ENCODE measurements at places on chromosomes 6 and 20.

DNA sequence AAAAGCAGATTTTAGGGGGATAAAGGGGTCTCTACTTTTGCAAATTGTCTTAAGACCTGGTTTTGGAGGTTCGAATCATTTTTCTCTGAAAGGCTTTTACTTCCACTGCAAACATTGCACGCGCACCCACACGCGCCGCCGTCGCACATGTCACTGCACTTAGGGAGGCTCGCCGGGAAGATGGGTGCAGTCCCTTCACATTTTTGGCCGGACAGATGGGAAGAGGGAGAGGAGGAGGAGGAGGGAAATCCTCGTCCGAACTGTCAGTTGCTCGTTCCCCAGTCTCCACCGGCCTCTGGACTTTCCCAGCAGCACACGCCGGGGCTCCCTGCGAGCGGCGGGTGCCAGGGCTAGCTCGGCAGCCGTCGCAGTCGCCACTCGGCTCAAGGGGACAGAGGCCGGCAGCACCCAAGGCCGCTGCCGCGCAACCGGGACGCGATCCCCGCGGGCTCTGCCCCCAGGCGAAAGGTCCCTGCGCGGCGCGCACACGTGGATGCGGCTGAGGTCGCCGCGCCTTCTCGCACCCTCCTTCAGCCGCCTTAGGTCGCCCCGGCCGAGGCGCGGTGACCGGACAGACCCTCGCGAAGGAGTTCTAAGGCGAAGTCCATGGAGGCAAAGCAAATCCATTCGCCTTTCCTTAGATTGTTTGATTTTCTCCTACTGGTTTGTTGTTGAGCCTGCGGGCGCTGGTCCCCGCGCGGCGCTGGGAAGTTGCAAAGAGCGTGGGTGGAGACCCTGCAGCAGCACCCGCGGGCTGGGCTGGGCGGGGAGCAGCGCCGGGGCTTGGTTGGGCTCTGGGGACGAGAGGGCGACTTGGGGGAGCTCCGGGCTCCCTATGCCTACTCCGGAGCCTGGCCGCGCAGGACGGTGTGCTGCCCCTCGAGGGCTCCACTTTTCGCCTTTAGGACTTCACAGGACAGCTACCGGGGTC is 1.2 kb downstream of the MYB start:
- no peak for DNase-seq

DNA sequence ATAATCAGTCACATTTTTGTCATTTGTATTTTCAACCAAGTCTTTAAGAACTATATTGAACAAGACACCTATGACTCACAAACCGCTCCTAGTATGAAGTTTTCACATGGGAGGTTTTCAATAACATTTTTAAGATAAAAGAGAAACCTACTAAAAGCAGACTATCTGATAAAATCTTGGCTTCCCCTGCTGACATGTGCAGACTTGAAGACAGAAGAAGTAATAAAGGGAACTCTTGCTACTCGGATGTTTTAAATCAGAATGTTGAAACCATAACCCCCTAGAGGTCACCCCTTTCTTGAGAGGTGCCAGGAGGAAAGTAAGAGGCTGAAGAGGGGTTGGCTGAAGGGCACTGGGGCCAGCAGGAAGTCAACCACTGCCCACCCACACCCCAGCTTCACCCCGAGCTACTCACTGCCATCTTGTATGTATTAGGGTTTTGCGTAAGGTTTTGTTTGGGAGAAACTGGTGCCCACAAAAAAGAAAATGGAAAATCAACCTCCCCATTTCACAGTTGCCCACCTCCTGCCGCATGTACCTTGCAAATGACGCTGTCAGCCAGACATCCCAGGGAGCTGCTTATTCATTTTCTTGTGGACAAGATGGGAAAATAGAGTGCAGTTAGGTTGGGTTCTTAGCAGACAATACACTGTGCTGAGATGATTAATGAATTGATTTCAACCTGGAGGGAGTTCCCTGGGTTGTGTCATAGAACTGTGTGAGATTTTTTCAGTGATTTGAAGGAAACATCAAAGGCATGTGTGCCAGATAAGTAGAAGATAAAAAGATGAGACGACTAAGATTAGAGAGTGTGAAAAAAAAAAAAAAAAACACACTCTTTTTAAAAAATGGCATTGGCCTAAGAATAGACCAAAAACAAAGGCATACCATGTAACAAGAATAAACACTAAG is 83.2 kb upstream of the TAB2 start:
- peak; percentile 46 for DNase-seq

- DNase-seq = no peak
These were observed 7.5 kb downstream of the GABBR1 start for GRCh38 chr6:29625337-29625930.

- DNase-seq = peak; percentile 9
These were observed 58.5 kb downstream of the SUN5 start for GRCh38 chr20:32945710-32946221.

DNA sequence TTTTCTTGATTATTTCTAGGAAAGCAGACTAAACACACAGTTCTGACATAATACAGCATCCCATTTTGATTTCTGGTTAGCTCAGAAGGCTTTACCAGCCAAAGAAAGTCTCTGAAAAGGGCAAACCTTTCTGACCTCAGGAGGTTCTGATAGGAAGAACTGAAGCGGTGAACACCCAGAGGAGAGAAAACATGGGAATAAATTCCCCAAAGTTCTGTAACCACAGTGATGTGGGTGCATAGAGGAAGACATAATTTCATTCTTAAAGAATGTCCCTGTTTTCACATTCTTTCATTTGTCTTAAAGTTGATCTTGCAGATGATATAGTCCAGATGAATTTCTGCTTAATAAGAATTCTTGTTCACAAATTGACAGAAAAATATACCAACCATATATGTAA is 60.3 kb downstream of the RSPO3 start:
- peak; percentile 52 for DNase-seq

- DNase-seq = no peak
These were observed 91.7 kb upstream of the AKAP12 start for GRCh38 chr6:151148111-151148510.

DNA sequence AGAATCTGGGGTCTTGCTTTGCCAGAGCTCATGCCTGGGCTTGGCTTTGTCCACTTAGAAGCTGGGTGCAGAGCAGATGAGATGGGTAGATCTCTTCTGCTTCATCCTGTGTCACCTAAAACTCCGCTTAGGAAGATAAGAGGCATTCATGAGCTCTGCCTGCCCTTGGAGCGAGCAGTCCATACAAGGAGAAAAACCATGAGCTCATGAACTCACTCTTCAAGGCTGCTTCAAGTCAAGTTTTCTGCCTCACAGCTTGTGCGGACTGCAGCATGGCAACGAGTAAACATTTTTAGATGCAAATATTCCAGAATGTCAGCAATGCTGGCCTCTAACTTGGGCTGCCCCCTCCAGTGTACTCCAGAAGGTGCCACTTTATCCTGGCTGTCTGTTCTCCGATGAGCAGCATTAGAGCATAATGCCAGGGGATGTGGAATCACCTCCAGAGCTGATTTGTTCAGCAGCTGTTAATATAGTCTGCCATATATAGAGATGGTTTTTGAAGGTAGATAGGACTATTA is 10.7 kb upstream of the UQCC2 start:
- DNase-seq = no peak

DNA sequence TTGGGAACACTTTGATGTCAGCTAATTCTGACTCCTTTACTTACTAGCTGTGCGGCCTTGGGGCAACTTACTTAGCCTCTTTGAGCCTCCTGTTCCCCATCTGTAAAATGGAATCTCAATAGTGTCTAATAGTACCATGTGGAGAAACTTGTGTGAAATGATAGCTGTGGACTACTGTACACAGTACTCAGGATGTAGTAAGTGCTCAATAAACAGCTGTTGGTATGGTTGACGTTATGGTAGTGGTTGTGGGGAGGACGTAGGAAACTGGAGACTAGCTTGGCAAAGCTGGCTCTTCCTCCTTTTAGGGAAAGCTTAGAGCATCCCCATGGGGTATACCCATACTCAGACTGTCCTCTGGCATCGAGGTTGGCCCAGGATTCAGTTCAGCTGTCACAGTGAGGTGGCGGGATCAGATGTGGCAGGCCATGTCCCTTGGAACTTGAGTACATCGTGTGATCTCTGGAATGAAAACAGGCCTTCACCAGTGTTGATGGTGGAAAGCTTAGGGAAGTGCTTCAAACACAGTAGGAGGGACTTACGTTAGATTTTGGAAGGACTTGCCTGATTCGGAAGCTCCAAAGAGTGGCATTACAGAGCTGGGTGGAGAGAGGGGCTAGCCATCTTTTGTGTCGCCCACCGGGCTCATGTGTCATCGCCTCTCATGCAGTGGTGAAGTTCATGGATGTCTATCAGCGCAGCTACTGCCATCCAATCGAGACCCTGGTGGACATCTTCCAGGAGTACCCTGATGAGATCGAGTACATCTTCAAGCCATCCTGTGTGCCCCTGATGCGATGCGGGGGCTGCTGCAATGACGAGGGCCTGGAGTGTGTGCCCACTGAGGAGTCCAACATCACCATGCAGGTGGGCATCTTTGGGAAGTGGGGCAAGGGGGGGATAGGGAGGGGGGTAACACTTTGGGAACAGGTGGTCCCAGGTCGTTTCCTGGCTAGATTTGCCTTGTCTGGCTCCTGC is 7.1 kb downstream of the VEGFA start:
- DNase-seq = no peak

DNA sequence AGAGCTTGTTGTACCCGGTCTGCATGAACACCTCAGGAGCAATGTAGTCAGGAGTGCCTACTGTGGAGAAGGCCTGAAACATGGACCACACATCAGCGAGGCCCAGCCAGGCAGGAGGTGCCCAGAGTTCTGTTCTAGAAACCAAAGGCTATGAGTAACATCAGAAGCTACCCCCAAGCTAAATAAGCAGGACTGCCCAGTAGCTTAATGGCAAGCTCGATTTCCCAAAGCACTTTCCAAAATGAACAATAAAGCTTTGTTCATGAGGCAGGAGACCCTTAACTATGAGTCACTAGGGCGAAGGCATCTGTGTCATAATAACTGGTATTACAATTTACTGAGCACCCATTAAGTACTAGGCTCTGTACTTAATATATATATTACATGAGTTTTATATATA is 47.4 kb downstream of the STK38 start:
- DNase-seq = no peak

GRCh38 chr6:43747784-43748183 is 22.2 kb upstream of the VEGFA start:
- DNase-seq = no peak

DNA sequence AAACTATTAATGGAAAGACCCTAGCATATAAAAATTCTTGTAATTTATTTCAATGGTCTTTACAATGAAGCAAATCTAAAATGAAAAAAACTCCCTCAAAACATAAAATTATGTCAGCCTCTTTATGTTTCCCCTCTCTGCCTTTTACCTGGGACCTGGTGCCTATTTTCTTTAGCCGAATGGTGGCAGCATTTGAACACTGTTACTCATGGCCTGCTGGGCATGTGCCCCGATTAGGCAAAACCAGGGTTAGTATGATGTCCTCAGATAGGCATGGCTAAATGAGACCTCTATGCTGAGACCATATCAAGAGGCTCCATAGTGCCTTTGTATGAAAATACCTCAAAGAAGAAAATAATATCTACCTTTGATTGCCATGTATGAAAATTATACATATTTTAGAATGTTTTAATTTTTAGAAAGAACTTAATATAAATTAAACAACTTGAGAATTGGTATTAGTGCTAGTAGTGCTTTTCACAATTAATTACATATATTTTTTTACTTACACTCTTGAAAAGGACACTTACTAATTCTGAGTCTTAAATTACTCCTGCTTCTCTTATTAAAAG is 22.5 kb upstream of the C6orf58 start:
- peak; percentile 42 for DNase-seq

DNA sequence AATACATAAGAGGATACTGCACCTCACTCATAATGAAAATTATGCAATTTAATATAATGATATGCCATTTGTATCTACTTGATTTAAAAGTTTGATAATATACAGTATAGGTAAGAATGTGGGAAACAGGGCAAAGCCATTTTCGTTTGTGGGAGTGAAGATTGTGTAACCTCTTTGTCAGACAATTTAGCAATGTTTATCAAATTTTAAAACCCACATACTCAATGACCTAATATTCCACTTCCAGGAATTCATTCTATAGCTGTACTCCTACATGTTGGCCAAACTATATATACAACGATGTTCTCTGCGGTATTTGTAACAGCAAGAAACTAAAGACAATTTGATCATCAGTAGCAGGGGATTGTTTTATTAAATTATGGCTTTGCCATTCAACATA is 17.8 kb upstream of the FKBP5 start:
- no peak for DNase-seq

GRCh38 chr6:75213732-75214131 is 7.9 kb upstream of the COL12A1 start:
- DNase-seq = no peak

All from brain microvascular endothelial cell (primary cell).